ENCODE measurements at places on chromosomes 2 and 18.

- DNase-seq = no peak
These were observed 48.2 kb upstream of the B3GNT2 start for GRCh38 chr2:62147610-62148301.

GRCh38 chr18:6901286-6901926 lies 171.9 kb downstream of the ARHGAP28 start:
- no peak for DNase-seq

GRCh38 chr2:241334813-241335212 lies 19.1 kb downstream of the SEPTIN2 start:
- no peak for DNase-seq

DNA sequence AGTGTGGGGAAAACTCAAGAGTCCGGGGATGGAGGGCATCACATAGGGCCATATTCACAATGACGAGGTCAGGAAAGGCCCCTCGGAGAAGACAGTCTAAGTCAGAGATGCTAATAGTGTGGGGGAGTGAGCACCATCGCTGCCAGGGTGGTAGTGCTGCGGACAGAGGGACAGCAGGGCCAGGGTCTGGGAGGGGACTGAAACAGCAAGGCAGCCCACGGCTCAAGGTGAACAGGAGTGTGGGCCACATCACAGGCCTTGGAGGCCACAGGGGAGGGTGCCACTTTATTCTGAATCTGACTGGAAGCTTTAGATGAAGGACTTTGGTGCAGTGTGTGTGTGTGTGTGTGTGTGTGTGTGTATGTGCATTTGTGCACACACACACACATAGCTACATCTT lies 130.9 kb upstream of the GLI2 start:
- DNase-seq = no peak

DNA sequence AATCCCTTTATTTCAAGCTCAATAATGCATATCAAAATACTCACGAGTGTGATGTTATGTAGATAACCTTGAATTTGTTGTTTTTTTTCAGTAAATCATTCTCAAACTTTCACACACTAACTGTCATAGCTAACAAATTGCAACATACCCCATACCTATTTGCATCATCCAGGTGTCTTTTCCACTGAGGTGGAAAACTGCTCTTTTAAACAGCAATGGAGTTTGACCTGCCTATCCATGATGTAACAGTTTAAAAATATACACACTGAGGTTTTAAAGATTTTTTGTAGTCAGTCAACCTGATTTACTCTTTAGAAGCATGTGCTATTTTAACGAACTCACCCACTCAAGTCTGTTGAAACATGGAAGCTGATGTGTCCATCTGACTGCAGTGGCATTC lies 298.7 kb downstream of the RND3 start:
- DNase-seq = no peak

GRCh38 chr2:169034256-169034655 lies 3.1 kb upstream of the ABCB11 start:
- no peak for DNase-seq

DNA sequence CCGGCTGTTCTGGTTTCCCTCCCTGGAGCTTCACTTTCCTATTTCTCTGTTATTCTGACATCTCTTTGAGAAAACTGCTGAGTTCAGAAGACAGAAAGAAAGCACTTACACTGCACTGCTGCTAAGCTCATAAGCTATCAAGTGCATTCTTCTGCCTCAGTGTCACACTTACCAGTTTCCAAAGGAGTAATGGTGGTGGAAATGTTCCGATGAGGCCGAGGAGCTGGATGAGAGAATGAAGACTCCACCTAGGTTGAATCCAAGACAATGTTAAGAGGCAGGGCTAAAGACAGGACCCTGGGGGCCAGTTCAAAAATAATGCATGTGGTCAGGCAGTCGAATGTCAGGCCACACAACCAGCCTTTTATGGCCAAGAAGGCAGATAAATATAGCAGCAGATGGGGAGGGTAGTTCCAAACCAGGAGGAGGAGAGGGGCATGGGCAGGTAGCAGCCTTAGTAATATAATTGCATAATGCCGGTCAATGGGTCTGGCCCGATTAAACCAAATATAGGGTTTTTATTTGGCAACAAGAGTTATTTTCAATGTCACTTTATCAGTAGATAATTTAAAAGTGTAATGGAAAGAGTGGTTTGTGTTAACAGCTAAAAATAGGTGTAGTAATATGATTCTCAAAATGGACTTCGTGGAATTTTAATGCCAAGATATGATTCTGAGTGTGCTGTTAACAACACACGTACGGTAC lies at the start of gene MYOM1:
TSS of gene MYOM1 (minus strand) at position 338 of the 705 bp plus-strand sequence. CDS start 4,745 bp downstream, outside the sequence.
- DNase-seq = no peak

- DNase-seq = no peak
These were observed 21.6 kb downstream of the CIB4 start for GRCh38 chr2:26619521-26619951.

GRCh38 chr18:29147944-29148343 lies 971.0 kb upstream of the CDH2 start:
- peak; percentile 37 for DNase-seq

DNA sequence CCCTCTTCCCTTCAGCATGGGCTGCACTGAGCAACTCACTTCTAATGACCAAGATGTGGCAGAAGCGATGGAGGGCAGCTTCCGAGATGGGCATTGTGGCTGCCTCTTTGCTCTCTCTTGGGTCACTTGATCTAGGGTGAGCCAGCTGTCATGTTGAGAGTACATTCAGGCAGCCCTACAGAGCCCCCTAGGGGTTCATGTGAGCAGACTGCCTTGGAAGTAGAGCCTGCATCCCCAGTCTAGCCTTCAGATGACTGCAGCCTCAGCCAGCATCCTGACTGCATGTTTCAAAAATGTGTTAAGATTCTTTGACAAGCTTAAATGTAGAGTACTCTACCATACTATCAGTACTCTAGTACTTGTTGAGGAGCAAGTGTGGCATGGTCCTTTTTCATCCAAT lies 143.9 kb downstream of the NCK2 start:
- no peak for DNase-seq

DNA sequence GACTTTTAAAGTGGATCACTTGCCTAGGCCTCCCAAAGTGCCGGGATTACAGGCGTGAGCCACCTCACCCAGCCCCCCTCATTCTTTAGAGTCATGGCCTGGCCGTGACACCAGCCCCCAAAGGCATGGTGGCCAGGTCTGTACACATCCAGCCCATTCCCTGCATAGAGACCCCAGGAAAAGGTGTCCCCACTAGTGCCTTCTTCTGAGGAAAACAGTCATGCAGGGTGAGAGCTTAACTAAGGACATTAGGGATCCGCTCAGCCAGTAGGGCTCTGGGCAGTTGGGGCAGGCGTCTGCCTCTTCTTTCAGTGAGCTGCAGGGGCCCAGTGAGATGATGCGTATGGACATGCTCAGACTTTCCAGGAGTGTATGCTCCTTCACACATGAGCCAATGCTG lies 5.7 kb upstream of the AMER3 start:
- DNase-seq = no peak

GRCh38 chr2:211127501-211127900 lies 571.1 kb downstream of the CPS1 start:
- DNase-seq = no peak

- no peak for DNase-seq
These were observed 197.2 kb downstream of the MYO3B start for GRCh38 chr2:170375192-170375591.

GRCh38 chr18:59983506-59983905 lies 83.7 kb downstream of the PMAIP1 start:
- DNase-seq = no peak

GRCh38 chr2:33247365-33247764 lies 229.1 kb upstream of the RASGRP3 start:
- no peak for DNase-seq

DNA sequence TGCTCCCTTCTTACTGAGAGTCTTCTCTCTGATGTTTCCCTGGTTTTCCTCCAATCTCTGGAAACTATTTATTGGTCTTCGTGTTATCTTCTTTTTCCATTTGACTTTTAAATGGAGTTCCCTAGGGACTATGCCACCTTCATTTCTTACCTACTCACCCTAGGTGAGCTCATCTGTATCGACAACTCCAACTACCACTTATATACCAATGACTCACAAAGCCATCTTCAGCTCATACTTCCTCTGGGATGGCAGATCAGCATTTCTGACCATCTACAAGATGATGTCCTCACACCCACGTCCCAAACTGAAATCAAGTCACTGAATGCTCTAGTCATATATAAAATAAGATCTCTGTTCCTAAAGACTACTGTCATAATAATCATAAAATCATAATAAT lies 40.6 kb downstream of the CFAP210 start:
- no peak for DNase-seq

DNA sequence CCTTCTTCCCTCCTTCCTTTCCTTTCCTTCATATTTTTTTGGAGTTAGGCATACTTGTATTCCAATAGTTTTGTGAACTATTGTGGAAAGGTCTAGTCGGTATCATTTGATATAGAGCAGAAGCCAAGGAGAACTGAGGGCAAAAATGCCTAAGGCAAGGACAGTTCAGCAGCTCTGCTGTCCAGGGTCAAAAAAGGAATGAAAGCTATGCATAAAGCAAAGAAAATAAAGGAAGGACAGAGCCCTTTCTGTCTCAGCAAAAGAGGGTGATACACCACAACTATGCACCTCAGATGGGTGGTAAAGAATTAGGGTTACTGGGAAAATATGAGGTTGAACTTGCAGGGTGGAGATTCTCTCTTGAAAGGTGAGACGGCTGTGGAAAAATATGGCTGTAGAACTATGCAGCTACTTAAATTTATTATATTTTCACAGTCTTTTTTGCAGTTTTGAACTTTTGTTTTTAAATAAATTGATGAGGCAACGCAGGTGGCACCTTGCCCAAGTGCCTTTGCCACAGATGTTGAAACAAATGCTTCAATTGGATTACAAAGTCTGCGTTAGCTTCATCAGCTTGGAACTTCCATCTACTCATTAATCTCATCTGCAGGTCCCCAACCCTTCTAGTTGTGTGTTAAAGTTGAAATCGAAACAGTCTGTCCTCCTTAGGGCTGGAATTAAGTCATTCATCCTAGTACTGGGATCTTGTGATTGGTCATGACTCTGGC lies 20.8 kb downstream of the LHCGR start:
- DNase-seq = no peak

DNA sequence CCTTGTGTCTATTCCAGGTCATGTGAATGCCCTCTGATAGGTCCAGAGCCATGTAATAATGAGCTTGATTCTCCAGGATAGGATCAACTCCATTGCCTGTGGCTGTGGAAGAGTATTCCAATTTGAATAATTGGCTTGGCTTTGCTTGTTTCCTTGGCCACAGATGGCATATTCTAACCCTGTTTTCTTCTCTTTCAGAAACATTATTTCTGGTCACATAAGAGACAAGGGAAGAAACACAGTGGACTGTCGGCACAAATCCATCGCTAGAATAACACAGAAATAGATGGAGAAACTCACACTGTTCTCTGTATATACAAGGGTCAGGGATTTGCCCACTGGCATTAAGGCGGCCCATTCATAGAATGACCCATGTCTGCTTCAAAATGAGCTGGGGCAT lies 278.4 kb upstream of the CCDC68 start:
- no peak for DNase-seq

DNA sequence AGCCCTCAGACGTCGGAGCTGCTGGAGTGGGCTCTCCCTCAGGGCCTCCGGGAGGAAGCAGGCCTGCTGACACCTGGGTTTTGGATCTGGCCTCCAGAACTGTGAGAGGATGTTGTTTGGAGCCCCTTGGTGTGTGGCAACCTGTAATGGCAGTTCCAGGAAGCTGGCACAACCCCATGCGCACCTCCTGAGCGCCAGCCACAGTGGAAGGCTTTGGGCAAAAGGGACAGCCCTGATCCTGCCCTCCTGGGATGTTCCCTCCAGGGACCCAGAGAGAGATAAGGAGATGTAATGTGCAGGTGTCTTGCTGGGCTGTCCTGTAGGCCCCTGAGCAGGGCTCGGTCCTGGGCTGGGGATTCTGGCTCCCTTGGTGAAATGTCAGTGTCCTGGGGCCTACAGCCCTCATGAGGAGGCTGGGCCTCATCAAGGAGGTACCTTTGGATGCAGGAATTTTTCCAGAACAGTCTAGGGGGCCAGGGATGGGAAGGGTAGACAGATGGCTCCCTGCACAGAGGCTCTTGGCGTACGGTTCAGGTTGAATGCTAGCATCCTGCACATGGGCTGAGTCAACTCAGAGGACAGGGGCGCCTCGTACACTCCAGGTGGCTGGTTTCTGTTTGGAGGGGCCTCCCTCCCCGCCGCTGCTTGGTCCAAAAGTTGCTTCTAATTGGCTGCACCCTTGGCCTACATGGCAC lies 61.1 kb downstream of the ASB1 start:
- DNase-seq = no peak

- DNase-seq = no peak
These were observed 221.7 kb downstream of the PHLPP1 start for GRCh38 chr18:62937065-62937464.

DNA sequence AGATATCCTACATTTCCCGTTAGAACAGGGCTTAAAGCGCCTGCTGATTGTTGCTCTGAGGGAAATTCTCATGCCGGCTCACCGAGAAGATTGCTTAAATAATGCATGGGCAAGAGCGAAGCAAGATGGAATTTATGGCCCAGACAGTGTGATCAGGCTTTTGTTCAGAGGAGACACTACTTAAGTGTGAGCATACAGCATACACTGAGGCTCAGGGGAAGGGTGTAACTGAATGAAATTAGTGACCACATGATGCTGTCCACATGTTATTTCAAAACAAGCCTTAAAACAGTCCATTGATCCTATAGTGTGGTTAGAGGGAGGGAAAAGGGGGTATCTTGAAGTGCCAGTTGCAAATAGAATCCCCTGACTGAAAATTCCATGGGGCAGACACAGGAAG lies 125.5 kb downstream of the RAPGEF4 start:
- DNase-seq = no peak

- DNase-seq = peak; percentile 39
These were observed 374.6 kb downstream of the IRS1 start for GRCh38 chr2:226424971-226425370.

GRCh38 chr18:5627776-5628511 lies 84.1 kb upstream of the EPB41L3 start:
- no peak for DNase-seq

DNA sequence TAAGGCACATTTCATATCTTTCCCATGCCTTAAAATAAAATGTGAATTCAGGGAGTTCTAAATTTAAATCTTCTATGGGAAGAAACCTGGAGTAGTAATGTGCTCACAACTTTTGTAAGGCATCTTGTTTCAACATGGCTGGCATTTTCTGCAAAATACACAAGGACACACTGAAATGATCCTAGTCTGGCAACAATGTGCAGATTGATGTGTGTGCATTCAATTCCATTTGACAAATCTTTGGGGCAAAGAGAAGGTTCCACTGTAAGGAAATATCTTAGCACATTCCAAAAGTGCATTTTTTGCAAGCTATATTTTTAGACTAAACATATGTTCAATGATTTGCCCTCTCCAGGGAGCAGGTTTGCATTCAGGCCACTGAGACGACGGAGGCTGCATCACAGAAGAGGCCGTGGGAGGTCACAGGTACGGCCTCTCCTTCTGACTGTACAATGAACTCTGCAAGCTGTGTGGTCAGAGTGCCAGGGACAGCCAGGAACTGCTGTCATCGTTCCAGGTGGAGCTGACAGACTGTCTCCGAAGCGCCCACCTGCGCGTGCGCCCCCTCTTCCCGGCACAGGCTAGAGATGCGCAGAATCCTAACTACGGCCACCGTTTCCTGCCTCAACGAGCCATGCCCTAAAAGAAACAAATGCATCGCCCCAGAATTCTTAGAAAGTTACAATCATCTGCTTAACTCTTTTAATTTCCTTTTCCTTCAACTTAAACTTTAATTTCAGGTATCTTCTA lies 149.2 kb upstream of the POU3F3 start:
- peak; percentile 46 for DNase-seq
